ENCODE measurements at places on chromosomes 4 and X.
A peak's percentile ranks its signal among the peaks of the same experiment; 100 is the strongest.

GRCh38 chr4:128285085-128285997, 2.3 kb downstream of the PGRMC2 start:
- no peak for DNase-seq

GRCh38 chrX:39718981-39719380, 378.8 kb downstream of the BCOR start:
- DNase-seq: no peak

GRCh38 chr4:41369680-41370079, 113.0 kb downstream of the UCHL1 start:
- DNase-seq: no peak

GRCh38 chr4:54614149-54614548, 43.6 kb upstream of the KIT start:
- DNase-seq: no peak

DNA sequence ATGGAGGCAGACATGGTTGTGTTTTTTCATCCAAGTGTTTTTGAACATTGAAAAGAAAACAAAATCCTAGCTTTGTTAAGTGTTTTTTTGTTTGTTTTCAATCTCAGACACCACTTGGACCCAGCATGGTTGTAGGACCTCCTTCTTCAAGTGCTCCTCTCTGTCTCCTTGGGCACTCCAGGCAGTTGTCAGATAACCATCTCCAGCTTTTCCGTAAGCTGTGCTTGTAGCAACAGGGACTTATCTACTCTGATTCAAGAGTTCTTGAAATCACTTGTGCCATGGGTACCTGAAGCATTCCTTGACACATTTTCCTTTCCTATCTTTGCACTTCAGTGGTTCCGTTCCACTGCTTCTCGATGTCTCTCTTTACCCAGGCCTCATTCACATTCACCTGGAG, 334.9 kb upstream of the DDX53 start:
- DNase-seq: no peak

DNA sequence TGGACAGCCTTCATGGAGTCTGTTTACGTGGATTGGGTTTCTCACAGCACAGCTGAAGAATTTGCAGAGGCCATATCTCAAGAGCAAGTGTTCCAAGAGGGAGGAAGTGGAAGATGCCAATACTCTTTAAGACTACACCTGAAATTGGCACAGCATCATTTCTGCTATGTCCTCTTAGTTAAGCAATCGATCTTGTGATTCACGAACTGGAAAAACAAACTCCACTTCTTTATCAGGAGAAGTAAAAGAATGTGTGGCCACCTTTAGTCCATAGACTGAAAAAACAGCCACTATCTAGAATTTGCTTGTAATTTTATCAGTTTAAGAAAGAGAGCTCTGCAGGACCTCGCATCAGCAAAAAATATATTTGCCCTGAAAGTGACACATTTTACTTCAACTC, 473.1 kb upstream of the ATOH1 start:
- DNase-seq: no peak

GRCh38 chrX:18674417-18674787, 2.5 kb upstream of the RS1 start:
- DNase-seq: peak; percentile 2

DNA sequence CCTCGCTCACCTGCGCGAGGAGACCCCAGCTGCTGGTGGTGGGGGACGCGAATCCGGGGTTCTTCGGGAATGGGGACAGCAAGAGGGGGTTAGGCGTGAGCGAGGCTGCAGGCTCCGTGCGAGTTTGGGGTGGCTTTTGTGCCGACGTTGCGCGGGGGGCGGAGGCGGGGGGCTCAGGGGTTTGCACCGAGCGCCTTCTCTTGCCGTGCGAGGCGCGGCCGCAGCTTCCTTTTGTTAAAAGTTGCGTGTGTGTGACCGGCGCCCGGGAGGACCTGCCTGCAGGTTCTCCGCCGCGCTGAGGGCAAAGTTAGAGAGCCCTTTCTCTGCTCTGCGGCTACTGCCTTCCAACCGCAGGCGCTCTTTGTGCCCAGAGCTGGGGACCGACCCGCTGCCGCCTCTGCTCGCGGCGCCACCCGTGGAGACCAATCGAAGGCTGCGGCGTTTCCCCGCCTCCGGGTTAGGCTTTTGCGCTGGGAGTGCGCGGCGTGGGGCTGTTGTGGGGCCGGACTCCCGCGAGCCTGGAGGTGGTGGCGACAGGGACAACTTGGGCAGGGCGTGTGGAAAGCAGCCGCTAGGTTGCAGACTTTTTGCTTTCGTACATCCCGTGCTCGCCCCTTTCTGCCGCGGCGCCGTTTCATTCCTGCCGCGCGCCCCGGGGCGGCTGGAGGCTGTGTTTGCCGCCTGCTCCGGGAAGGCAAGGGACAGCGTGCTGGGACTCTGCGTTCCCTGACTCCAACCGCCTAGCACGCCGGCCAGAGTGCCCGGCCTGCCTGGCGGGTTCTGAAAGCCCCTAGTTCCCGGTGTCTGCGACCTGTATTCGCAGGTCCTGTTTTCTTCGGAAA, 716 bp downstream of the KIT start:
- DNase-seq: peak; percentile 7

GRCh38 chr4:121534187-121534586, 153.4 kb upstream of the QRFPR start:
- DNase-seq: no peak

DNA sequence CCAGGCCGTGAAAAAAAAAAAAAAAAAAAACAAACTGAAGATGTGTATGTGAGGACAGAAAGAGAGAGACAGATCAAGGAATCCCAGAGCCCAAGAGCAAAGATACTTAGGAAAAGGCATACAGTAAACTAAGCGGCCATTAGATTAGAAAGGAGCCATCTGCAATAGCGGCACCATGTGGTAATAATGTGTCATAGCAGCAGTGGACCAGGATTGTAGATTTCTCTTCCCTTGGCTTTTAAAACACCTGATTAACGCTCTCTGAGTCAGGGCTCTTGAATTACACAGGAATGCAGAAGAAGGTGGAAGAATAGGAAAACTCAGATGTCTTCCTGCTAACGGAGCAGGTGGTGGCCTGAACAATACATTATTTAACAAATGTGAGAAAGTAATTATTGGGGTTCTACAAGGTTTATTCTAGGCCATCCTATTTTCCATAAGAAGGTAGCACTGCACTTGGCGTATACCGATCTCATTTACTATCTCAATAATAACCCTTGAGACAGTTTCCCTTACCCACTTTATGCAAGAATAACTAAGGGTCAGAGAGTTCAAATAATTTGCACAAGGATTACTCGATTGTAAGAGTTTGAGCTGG, 182.7 kb downstream of the KCNIP4 start:
- DNase-seq: no peak

GRCh38 chr4:123418351-123418931, 21.8 kb downstream of the SPRY1 start:
- no peak for DNase-seq

DNA sequence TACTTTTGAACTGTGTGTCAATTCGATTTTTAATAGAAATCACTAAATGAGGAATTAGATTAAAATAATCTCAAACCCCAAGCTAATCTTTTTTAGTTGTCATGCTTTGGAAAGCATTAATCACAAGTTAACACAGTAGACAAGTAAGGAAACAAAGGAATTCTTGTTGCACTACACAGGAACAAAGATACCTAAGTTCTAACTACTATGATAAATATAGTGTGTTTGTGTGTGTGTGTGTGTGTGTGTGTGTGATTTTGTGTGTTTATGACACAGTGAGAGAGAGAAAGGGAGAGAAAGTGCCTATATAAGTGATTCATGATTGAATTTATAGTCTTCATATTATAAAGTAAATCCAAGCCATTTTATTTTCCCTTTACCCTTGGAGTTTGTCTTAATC, 931.4 kb downstream of the PCDH7 start:
- no peak for DNase-seq

GRCh38 chr4:18057821-18058533, 36.4 kb upstream of the LCORL start:
- no peak for DNase-seq

GRCh38 chr4:185227131-185227551, 17.7 kb downstream of the SNX25 start:
- DNase-seq: no peak

DNA sequence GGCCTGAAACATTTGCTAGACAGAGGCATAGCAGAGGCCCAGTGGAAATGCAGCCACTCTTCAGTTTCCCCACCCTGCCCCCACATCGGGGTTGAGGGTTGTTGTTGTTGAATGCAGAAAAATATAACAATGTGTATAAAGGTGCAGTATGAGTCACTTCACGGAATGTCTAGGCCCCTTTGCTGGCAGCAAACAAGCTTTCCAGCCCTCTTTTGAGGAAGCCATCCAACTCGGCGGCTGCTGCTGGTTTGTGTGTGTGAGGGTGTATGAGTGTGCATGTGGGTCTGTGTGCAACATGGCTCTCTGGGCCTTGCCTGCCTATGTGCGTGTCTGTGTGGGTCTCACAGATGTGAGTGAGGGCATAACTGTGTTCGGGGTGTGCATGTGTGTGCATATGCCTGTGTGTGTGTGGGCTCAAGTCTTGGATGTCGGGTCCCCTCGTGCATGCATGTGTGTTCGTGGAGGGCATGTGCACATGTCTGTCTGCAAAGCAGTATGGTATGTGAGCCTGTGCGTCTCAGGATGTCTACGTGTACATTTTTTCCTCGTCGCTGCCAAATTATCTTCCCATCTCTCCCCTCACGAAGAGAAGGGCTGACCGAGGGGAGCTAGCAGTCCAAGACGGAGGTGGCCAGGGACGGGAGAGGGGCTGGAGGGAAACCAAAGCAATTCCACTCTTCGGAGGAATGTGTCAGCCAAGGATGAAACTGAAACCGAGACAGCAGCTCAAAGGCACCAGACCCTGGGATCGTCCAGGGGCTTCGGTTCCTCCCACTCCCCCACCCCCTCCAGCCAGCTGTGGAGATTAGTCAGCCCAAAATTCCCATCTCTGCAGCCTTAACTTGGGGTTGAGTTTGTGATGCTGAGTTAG, 8.4 kb upstream of the ELF4 start:
- DNase-seq: no peak

- DNase-seq: no peak
Observed at GRCh38 chr4:156803056-156803455, 168.5 kb downstream of the PDGFC start.

- DNase-seq: no peak
Observed at GRCh38 chr4:5412296-5412695, 296.1 kb downstream of the EVC2 start.

- DNase-seq: no peak
Observed at GRCh38 chr4:15131551-15131950, 129.3 kb downstream of the CPEB2 start.

GRCh38 chrX:70044541-70045245, 5.0 kb downstream of the AWAT2 start:
- DNase-seq: no peak

GRCh38 chr4:67700116-67700737, 728 bp downstream of the UBA6 start:
- DNase-seq: no peak

DNA sequence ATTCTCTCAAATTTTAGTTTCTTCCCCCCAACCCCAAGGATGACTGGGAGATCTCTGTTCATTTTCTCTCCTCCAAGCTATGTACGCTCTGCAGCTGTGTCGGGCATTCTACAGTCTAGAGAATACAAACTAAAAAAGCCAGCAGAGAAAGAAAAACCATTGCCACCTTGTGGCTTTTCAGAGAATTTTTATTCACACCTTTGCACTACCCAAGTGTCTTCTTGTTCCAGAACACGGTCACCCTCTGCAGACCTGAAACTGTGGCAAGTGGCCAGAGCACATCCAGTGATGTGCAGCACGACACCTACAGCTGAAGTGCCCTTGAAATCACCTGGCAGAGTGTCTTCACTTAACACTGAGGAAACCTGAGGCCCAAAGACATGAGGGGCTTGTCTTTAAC, 68.6 kb downstream of the CHST7 start:
- DNase-seq: no peak

DNA sequence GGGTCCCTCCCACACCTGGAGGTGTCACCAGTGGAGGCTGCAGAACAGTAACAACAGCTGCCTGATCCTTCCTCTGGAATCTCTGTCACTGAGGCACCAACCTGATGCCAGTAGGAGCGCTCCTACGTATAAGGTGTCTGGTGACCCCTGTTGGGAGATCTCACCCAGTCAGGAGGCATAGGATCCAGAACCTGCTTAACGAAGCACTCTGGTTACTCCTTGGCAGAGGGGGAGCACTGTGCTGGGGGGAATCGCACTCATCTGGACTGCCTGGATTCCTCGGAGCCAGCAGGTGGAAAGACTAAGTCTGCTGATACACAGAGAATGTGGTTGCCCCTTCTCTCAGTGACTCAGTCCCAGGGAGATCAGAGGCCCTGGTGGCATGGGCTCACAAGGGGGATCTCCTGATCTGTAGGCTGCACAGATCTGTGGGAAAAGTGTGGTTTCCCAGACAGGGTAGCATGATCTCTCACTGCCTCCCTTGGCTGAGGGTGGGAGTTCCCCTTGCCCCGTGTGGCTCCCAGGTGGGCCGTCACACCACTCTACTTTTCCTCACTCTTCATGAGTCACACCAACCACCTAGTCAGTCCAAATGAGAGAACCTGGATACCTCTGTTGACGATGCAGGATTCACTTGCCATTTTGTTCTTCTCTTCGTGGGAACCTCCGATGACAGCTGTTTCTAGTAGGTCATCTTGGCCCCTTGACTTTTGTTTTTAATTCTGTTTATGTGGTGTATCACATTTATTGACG, 305.9 kb downstream of the IDS start:
- DNase-seq: no peak

GRCh38 chr4:41339812-41340809, 83.4 kb downstream of the UCHL1 start:
- DNase-seq: no peak

GRCh38 chrX:119647552-119648420, 41.6 kb upstream of the NKRF start:
- peak; percentile 64 for DNase-seq

GRCh38 chrX:64894454-64895038, 81.7 kb downstream of the ZC4H2 start:
- DNase-seq: peak; percentile 6

DNA sequence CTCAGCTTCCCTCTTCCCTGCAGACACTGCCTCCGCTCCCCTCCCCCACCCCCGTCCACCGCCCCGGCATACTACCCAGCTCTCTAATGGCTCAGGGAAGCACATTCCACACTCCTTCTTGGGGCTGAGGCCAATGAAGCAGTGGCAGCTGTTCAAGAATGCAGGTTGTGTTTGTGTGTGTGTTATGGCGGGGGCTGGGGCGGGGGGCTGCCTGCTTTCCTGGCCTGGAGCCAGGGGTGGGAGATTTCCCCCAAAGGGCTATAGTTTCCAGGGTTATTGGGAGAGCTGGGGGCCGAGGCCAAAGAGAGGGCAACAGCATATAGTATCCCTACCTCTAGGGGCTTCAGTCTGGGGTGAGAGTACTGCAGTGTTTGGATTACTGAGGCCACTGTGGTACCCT, 149.4 kb downstream of the EFNB1 start:
- no peak for DNase-seq

- DNase-seq: no peak
Observed at GRCh38 chr4:100149190-100149589, 41.1 kb downstream of the DDIT4L start.

GRCh38 chr4:45078201-45078600, 351.8 kb upstream of the GNPDA2 start:
- DNase-seq: no peak

DNA sequence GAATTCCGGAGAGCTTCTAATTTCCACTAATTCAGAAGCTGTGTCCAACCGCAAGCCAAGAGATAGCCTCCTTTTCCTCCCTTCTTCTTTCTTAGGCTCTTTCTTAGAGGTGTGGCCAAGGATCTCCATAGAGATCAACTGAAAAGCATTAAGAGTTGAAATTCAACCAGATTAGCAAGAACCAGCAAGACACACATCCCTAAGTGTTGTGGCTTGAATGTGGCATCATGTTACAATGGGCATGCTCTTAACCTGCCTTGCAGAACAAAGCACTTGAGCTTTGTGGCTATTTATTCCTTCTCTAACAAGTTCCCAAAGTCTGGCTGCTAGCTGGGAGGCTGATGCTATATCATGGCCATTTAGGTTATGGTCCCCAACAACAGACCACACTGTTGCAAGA, 10.4 kb downstream of the ANOS1 start:
- no peak for DNase-seq
